ENCODE measurements at places on chromosomes 2 and 18.

- DNase-seq: no peak
These were observed 11.3 kb downstream of the MC5R start for GRCh38 chr18:13835202-13835601.

DNA sequence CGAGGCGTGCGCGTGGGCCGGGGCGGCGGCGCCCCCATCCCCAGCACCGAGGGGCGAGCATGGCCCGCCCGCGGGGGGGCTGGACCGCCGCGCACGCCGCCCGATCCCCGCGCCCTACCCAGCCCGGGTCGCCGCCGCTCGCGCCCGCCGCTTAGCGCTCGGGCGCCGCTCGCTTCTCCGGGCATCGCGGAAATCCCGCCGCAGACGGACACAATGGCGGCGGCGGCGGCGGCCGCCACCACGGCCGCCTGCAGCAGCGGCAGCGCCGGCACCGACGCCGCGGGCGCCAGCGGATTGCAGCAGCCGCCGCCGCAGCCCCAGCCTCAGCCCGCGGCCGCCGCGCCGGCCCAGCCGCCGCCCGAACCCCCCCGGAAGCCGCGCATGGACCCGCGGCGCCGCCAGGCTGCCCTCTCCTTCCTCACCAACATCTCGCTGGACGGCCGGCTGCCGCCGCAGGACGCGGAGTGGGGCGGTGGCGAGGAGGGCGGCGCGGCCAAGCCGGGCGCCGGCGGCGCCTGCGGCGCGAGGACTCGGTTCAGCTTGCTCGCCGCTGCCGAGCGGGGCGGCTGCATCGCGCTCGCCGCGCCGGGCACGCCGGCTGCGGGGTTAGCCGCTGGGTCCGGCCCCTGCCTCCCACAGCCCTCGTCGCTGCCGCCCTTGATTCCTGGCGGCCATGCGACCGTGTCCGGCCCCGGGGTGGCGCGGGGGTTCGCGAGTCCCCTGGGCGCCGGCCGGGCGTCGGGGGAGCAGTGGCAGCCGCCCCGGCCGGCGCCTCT lies 453 bp downstream of the CABLES1 start:
- no peak for DNase-seq

GRCh38 chr2:160538559-160539355 lies 45.1 kb upstream of the RBMS1 start:
- DNase-seq: no peak

DNA sequence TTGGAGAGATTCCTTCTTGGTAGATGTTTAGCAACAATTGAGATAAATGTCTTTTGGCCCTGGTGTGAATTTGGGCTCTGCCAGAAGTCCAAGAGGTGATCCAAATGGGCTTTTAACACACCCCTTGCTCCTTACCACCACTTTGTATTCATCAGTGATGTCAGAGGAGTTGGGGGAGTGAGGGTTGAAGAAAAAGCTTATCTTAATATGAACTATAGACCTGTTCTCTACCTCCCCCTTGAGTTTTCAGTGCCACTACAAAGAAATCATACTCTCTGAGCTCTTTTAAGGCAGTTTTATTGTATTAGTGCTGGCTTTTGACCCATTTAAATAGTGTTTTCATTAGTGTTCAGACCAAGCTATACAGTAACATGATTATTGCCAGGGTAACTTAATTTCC lies 229.1 kb downstream of the PHLPP1 start:
- DNase-seq: no peak

DNA sequence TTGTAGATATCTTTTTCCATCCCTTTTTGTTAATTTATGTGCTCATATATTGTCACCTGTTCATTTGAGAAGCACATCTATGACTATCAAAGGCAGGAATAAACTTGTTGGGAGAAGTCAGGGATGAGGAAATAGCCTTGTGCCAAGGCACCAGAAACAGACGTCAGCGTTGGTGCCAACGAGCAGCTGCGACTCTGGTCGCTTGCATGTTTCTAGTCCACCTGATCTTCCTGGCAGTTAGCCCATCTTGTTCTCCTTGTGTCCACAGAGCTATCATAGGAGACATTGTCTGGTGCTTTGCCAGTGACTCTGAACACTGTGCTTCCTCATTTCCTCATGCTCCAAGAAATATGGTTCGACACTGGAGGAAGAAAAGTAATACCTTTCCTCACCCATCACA lies 374.4 kb downstream of the PTPRM start:
- DNase-seq: no peak

- DNase-seq: no peak
These were observed 38.5 kb downstream of the PSMG2 start for GRCh38 chr18:12741351-12741750.

DNA sequence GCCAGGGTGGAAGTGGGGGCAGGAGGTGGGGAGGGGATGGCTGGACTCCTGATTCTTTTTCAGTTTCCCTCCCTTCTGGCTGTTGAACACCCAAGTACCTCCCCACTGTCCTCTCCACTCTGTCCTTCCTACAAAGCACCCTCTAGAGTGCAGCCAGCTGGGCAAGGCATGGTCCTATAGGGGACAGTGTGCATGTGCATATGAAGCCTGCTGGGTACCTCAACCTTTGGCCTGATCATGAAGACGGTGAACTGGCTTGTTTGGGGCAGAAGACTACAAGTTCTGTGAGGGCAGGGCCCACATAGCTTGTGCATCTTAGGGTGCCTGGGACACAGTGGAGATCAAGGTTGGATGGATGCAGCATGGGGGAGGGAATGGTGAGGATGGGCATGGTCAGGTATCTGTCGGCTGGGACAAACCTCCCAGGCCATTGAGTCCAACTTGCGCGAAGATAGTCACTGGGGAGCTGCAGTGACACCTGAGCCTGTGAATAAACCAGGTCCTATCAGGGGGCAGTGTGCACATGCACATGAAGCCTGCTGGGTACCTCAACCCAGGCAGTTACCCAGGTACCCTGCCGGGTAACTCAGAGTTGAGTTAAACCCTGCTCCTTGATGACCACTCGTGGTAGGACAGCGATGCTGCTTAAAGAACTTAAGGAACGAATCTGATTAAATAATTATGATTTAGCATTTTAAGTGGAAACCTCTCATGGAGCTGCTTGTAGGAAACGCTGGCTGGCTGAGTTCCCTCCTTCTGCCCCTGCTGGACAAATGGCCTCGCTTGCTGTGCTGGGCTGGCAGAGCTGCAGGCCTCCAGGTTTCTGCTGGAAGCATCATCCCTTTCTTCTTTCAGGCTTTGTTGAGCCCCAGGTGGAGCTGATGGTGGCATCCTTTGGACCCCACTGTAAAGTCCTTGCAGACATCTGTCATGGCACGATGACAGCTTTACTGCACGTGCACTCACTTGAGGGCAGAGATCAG lies 84.0 kb downstream of the POLR1A start:
- no peak for DNase-seq

- no peak for DNase-seq
These were observed 38.0 kb downstream of the TSHZ1 start for GRCh38 chr18:75248426-75249174.

GRCh38 chr2:15146960-15147359 lies 414.2 kb downstream of the NBAS start:
- no peak for DNase-seq

- DNase-seq: no peak
These were observed 42.9 kb upstream of the FAM124B start for GRCh38 chr2:224444783-224445182.

GRCh38 chr2:27029051-27029450 lies 3.7 kb upstream of the TMEM214 start:
- DNase-seq: no peak

- DNase-seq: no peak
These were observed 2.5 kb downstream of the CRIM1 start for GRCh38 chr2:36357847-36358659.

DNA sequence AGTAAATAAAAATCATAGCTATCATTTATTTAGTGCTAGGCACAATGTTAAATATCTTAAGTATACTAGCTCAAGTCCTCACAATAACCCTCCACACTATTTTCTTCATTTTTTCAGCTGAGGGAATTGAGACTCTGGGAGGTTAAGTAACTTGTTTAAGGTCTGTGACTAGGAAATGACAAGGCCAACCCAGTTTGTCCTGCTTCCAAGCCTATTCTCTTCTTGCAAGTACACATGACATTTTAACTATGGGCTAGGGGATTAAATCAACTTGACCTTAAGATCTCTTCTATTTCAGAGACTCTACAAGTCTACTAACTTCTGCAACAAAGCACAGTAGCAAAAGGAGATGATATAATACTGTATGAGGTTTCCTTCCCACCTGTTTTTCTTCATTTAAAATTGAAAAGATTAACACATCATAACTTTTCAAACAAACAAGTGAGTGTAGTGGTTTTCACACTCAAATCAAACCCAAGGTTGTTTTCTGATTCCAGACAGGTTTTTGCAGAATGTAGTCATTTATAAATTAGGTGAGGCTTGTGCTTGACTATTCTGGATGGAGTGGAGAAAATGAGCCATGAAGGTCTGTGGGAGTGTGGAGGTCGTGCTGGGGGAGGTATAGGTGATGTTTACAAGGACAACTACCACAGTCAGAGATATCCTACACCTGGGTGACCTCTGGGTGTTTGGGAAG lies 57.0 kb downstream of the CD28 start:
- DNase-seq: no peak

- no peak for DNase-seq
These were observed 101.3 kb downstream of the LYPD1 start for GRCh38 chr2:132568656-132569055.

GRCh38 chr2:127313406-127313805 lies 19.5 kb upstream of the ERCC3 start:
- no peak for DNase-seq

GRCh38 chr18:60064271-60064670 lies 164.5 kb downstream of the PMAIP1 start:
- DNase-seq: no peak

- DNase-seq: no peak
These were observed 58.9 kb upstream of the STON1 start for GRCh38 chr2:48471048-48471474.

GRCh38 chr18:31573051-31573450 lies 18.6 kb upstream of the TTR start:
- no peak for DNase-seq

DNA sequence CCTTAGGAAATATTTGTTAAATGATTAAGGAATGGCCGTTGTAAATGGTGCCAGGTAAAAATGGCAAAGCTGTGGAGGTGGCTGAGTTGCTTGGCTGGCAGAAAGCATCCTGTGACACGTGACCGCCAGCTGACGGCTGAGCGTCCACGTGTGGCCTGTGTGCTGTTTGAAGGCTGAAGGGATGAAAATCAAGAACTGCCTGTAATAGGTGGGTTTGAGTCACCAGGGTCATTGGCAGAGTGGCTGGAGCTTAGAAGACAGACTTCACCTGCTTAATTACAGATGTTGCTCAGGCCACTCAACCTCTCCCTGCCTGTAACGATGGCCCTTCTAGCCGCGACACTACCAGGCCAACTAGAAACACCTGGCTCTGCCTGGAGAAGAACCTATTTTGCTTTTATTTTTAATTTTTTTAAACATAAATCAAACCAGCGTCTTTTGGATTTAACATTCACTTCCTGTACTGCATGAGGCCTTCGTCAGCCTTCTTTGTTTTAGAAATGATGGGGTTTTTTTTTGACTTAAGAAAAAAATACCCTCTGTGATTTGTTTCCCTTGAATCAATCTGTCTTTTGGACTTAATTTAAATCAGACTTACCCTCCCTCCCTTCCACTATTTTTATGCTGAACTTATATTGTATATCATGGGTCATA lies 206.5 kb downstream of the PRKCE start:
- DNase-seq: no peak

DNA sequence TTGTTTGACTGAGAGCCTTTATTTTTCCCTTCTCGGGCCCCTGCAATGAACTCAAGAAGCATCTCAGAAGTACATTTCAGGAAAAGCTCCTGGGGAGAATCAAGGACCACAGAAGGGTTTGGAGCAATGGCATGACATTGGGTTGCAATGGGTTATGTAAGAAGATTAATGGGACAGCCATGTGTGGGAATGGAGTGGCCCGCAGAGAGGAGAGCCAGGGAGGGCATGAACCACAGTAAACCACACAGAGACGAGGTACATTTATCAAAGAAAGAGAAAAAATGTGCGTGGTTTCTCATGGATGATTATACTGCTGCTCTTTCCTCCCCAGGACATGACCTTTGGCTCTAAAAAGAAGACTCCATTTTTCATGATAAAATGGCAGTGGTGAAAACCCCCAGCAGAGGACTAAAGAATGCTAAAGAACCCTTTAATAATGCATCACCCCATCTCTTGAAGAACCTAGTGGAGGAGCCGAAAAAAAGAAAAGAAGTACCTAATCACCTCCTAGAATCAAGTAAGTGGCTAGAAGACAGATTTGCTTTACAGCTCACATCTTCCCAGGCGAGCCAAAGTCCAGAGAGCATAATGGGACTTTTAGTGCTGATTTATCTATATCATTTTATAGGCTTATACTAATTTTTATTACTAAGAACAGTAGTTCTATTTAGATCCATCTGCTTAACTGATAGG lies 1.7 kb downstream of the CFAP221 start:
- DNase-seq: no peak

DNA sequence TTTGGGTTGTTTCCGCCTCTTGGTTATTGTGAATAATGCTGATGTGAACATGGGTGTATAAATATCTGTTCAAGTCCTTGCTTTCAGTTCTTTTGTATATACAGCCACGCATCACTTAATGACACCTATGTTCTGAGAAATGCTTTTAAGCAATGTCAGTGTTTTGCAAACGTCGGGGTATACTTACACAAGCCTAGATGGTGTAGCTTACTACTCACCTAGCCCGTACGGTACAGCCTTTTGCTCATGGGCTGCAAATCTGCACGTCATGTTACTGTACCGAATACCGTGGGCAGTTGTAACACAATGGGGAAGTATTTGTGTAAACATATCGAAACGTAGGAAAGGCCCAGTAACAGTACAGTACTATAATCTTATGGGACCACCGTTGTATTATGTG lies 12.4 kb downstream of the RALB start:
- DNase-seq: no peak

GRCh38 chr2:132460781-132461180 lies 44.2 kb downstream of the GPR39 start:
- no peak for DNase-seq

GRCh38 chr2:139259422-139260051 lies 479.3 kb upstream of the NXPH2 start:
- no peak for DNase-seq

DNA sequence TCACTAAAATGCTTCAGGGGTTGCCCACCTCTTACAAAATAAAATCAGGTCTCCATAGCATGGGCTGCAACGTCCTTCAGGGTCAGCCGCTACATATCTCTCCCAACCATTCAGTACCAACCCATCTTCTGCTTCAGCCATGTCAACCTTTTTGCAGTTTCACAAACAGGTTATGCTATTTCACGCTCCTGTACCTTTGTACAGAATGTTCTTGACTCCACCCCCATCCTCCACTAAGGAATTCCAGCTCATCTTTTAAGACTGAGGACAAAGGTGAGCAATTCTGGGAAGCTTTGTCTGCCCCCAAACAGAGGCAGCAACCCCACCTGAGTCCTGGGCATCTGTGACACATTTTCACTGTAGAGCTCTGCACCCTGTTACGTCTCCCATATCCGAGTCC lies 8.8 kb upstream of the EVA1A start:
- DNase-seq: no peak

GRCh38 chr2:72886505-72887031 lies 640 bp upstream of the SPR start:
- no peak for DNase-seq

- DNase-seq: no peak
These were observed 62.9 kb downstream of the RPL31 start for GRCh38 chr2:101064868-101065549.

DNA sequence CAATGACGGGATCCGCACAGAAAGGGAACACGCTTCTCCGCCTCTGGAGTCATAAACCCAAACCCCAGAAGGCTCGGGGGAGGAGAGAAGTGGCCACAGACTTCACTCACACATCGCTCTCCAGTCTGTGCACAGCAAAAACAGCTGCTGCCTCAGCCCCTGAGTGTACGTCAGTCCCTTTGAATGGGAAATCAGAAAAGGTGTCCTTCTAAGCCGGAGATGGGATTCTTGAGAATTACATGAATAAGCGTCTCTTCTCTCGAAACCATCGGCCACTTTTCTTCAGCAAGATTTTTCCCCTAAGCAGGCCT lies 78.3 kb downstream of the PDCL3 start:
- DNase-seq: no peak
